Natural killer cell treated with Interleukin-12 subunit alpha and Interleukin-12 subunit beta and Interleukin-15 and Interleukin-18, amount 100 ng/mL, for 72 hours (primary cell): ENCODE measurements at places on chromosomes 2 and 18.
A peak's percentile ranks its signal among the peaks of the same experiment; 100 is the strongest.

DNA sequence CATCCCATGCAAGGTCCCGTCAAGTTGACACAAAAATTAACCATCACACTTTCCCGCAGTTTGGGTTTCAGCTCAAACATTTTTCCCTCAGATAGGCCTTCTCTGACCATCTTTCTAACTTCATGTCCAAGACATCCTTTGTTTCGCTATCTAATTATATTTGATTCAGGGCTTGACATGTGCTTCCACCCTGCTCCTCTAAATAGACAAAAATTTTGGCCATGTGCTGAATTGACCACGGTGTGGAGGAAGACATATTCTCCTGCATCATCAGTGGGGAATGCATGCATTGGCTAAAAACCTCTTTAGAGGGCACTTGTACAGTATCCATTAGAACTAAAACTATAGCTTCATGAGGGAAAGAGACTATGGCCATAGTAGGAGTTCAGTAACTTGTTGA lies 81.2 kb downstream of the PLCL1 start:
- DNase-seq, result no peak

- DNase-seq, result no peak
Observed at GRCh38 chr2:146457221-146457620, 1387.6 kb upstream of the ACVR2A start.

GRCh38 chr2:32061973-32062861 lies 1.1 kb upstream of the SPAST start:
- no peak for DNase-seq

GRCh38 chr2:31219131-31219969 lies 2.0 kb upstream of the CAPN14 start:
- no peak for DNase-seq

DNA sequence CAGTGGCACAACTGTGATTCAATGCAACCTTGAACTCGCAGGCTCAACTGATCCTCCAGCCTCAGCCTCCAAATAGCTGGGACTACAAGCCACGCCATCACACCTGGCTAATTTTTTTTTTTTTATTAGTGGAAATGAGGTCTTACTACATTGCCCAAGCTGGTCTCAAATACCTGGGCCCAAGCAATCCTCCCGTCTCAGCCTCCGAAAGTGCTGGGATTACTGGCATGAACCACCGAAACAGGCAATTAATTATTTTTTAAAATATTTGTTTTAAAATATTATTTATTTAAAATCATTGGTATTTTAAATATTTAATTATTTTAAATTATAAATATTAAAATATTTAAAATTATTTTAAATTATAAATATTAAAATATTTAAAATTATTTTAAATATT lies 24.5 kb downstream of the SRBD1 start:
- DNase-seq, result no peak

GRCh38 chr18:55778788-55779690 lies 191.0 kb upstream of the TCF4 start:
- DNase-seq, result no peak

- DNase-seq, result no peak
Observed at GRCh38 chr2:200296118-200296517, 10.4 kb upstream of the SPATS2L start.

DNA sequence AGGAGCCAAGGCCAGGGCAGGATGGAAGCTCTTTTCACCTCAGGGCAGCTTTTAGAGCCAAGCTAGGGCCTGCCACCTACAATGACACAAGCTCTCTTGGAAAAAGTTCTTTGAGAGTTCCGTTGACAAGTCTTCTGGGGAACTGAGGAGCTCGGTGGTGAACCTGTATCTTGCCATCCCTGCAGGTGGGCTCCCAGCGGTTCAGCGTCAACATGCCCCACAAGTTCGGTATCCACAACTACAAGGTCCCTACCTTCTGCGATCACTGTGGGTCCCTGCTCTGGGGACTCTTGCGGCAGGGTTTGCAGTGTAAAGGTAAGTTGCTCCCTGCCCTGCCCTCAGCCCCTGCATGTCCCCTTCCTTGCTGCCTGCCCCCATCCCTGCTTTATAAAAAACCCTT lies 312.8 kb upstream of the EPAS1 start:
- no peak for DNase-seq

- no peak for DNase-seq
Observed at GRCh38 chr2:25303633-25304236, 38.0 kb downstream of the DNMT3A start.

DNA sequence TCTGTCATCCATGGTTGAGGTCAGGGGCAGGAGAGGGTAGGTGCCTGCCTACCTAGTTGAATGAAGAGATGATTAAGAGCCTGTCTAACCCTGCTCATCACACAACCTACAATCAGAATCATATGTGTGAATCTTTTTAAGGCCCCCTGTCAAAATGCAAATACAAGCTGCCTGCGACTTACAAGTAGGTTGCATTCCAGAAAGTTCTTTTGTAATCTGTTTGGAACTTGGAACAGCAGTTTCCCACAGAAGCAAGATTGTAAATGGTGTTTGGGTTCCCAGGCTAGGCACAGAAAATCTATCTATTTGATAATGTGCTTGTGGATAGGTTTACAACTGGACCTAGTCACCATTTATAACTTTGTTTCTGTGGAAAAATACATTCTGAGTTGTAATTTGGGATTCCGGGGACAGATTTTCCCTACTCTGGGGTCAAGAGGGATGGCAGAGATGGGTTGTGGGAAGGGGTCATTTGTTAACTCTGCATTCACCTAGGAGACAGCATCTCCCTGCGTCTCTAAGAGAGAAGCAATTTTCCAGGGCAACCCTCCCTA lies 4.4 kb downstream of the LIPG start:
- no peak for DNase-seq

GRCh38 chr2:187050409-187050998 lies 201.5 kb upstream of the ZSWIM2 start:
- DNase-seq, result no peak

- no peak for DNase-seq
Observed at GRCh38 chr2:151053661-151053990, 208.0 kb downstream of the RBM43 start.

DNA sequence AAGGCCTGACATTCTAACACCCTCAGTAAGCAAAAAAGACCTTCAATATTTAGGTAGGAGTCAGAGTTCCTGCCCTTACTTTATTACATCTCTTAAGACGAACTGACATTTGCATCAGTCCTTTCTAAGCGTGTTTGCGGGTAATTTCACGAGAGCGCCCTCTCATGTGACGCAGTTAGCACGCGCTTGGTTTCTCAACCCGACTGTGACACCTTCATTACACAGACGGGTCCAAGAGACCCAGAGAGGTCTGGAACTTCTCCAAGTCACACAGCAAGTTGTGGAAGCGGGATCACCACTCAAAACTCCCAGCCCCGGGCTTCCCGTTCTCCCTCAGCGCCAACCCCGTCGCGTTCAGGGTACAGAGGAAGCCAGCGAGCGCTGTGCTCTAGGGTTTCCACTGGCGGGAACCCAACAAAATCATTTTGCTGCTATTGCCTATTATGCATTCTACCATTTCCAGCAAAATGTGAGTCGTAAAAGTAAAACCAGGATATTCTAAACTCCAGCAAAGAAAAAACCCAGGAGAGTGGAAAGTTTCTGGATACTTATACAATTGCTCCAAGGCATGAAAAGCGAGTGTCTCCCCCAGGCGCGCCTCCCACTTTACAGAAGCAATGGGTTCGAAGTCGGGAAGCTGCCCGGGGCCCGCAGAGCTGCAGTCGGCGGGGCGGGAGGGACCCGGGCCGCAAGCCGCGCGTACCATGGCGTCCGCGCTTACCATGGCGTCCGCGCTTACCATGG lies 601 bp downstream of the ENOSF1 start:
- DNase-seq, result peak; percentile 73

- no peak for DNase-seq
Observed at GRCh38 chr2:8623958-8624591, 57.8 kb upstream of the ID2 start.

GRCh38 chr18:76496194-76496890 lies 1.3 kb upstream of the ZNF516 start:
- peak; percentile 70 for DNase-seq

- DNase-seq, result no peak
Observed at GRCh38 chr2:192953116-192953515, 758.4 kb upstream of the TMEFF2 start.

- DNase-seq, result no peak
Observed at GRCh38 chr18:41378598-41378997, 576.4 kb upstream of the PIK3C3 start.

GRCh38 chr2:134199123-134199522 lies 54.7 kb upstream of the MGAT5 start:
- no peak for DNase-seq

GRCh38 chr2:65070172-65070830 lies 14.1 kb downstream of the CEP68 start:
- DNase-seq, result no peak

DNA sequence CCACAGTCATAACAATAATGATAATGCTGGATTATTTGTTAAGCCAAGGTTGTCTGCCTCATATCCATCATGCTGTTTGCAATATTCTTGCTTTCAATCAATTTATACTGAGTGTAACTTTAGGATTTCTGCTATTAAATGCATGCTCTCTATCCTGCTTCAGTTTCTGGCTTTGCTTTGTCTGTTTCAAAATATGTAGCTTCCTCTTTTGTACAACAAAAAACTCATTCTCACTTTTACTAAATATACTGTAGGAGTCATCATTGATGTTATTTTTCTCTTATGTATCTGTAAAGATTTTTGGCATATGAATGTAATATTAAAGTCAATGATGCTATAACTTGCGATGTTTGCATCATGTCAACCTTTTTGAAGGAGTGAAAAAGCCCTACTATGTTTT lies 149.3 kb downstream of the GPD2 start:
- DNase-seq, result no peak

DNA sequence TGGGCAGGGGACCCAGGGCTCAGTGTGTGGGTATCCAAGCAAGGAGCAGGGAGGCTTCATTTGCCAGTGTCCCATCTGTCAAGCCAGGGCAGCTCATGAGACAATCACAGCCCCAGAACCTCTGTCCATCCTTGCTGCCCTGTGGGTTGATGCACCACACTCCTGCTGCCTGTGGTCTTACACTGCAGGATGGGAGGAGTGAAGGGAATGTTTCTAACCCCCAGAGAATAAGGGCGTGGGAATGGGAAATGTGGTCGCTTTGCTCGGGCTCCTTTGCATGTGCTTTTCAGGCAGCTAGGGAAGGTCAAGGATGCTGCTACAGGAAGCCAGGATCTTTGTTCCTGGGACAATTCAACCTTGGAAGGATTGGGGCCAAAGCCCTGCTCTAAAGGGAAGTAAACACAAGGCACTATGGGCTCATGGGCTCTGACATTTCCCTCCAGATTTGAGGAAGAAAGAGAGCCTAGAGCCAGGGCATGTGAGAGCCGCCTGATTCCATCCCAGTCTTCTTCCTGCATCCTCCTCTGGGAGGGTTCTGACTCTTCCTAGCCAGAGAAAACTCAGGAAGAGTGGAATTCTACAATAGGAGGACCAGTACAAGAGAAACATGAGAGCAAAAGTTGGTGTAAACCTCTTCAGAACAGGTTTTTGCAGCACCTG lies 18.8 kb upstream of the MAP3K20 start:
- no peak for DNase-seq

DNA sequence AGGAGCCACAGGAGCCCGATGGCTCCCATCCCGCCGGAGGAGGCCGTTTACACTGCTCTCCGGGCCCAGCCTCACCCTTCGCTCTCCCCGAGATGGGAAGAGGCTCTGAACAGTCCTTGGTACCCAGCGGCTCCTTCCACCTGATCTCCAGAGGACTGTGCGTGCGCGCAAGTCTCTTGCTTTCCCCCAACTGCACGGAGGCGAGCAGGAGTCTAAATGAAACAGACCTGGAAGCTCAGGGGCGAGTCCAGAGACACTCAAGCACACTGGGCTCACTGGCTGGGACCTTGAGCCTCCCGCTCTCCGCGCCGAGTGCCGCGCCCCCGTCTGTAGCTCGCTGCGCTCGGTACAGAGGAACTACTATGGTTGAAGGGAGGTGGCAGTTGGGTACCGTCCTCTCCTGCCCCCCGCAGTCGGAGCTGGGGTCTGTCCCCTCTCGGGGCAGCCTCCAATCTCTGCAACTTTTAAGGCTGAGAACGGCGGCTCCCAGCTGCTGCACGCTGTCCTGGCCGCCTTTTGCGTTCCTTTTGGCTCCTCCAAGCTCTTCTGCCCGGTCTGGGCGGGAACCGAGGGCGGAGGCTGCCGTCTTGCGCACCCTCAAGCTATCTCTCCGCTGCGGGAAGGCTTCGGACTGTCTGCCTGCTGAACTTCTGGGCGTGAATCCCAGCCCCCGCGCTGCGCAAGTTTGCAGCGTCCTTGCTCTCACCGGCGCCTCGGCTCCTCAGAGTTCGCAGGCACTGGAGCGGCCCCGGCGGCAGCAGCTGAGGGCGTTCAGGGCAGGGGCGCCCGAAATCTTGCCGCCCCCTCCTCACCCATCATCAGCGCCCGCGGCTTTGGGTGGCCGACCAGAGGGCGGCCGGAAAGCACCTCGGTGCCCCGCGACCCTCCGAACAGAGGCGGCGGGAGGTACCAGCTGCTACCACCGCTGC lies 491 bp downstream of the ALK start:
- no peak for DNase-seq

DNA sequence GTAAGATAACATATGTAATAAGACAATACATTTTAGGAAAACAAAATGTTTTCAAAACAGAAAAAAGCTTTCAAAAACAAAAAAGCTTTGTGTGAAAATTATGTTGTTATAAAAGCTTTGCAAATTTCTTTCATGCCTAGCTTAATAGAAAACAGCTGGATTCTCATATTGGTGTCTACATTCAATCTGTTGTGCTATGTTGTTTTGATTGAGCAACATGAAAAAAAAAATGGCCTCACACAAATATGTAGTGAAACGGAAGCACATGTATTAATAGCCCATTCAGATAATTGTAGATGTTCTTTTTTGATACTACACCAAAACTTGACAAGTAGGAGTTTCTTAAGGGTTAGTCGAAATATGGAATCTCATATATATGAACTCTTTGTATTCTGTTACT lies 197.5 kb downstream of the ZEB2 start:
- DNase-seq, result no peak

- DNase-seq, result no peak
Observed at GRCh38 chr2:225177098-225177497, 134.8 kb upstream of the DOCK10 start.

- DNase-seq, result no peak
Observed at GRCh38 chr18:8685141-8685913, 20.0 kb upstream of the MTCL1 start.

GRCh38 chr2:30361751-30362394 lies 85.2 kb upstream of the LCLAT1 start:
- DNase-seq, result peak; percentile 69

- DNase-seq, result no peak
Observed at GRCh38 chr2:182038576-182038975, 52.9 kb downstream of the PPP1R1C start.

- no peak for DNase-seq
Observed at GRCh38 chr2:196318517-196319377, 147.4 kb upstream of the STK17B start.

- DNase-seq, result no peak
Observed at GRCh38 chr2:74682501-74682900, 28.5 kb downstream of the SEMA4F start.

DNA sequence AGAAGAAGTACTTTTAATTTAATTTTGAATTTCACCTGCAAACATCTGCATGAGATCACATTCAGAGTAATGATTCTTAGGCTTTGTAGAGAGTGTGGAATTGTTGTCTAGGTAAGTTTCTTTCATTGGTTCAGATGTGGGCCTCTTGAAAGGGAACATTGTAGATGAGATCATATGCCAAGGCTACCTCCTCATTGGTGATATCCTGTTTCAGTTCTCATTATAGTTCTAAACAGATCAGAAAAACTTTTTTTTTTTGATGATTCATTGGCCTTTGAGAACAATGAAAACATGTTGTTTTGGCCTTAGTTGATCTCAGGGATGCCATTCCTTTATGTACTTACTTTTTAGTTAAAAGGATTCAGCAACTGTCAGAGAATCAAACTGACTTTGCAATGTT lies 44.5 kb downstream of the EML6 start:
- DNase-seq, result no peak
